ENCODE measurements at places on chromosomes 1 and 21.

DNA sequence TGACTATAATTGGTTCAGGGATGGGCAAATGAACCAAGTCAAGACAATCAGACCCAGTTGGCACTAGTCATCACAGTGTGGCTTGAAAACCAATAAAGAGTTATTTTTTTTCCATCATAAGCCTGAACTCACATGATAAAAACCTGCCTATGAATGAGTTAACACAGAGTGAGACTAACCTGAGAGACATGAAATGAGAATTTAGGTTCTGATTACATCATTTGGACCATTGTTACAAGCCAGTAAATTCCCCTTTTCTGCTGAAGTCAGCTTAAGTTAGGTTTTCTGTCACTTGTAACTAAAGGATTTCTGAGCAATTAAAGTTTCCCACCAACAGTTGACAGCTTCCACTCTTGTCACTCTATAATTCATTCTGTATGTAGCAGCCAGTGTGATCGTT, 9.6 kb upstream of the RSBN1 start:
- no peak for DNase-seq

DNA sequence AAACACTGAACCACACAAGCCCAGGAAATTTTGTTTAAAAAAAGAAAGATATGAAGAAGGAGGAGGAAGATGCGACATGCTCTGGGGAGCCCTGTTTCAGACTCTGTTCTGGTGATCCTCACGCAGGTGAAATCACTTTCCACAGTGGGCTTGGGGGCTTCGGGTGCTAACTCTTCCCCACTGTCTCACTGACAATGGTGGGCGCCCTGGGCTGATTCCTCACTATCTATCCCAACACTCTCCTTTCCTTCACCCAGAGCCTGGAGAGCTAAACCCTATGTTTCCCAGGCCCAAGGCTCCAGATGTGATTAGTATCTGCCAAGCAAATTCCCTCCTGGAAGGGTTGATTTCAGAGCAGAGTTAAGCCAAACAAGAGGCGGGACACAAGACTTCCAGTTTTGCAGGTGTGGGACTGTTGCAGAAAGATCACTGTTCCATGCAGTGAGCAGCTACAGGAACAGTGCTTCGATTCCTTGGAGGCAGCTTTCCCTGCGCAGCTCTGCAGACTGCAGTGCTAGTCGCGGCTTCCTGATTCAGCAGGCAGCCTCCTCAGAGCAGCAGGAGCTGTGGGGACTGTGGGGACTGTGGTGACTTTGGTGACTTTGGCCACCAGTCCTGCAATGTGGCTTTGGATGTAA, 168.3 kb downstream of the RHOU start:
- no peak for DNase-seq

GRCh38 chr1:198764748-198765147, 125.9 kb downstream of the PTPRC start:
- DNase-seq, result no peak

GRCh38 chr21:28455253-28455600, 537.5 kb downstream of the LTN1 start:
- no peak for DNase-seq

GRCh38 chr1:246427611-246428010, 79.5 kb downstream of the SMYD3 start:
- no peak for DNase-seq

DNA sequence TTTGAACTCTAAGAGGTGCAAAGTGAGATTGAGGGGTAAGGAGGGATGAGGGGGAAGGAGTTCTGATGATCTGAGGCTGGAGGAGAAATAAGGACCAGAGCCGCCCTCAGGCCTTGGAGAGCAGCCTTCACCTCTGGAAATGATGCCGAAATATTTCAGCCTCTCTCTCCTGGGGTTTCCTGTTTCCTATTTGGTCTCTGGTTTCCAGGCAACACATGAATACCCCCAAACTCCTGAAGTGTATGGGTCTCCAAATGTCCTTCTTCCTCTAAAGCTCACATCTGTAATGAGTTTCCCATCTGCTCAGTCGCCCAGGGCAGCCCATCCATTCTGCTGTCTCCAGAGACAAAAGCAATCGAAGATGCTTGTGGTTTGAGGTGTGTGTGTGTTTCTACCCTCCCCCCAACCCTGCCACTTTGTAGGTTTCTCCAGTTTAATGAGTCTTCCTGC, 52.0 kb upstream of the FAM20B start:
- DNase-seq, result no peak

DNA sequence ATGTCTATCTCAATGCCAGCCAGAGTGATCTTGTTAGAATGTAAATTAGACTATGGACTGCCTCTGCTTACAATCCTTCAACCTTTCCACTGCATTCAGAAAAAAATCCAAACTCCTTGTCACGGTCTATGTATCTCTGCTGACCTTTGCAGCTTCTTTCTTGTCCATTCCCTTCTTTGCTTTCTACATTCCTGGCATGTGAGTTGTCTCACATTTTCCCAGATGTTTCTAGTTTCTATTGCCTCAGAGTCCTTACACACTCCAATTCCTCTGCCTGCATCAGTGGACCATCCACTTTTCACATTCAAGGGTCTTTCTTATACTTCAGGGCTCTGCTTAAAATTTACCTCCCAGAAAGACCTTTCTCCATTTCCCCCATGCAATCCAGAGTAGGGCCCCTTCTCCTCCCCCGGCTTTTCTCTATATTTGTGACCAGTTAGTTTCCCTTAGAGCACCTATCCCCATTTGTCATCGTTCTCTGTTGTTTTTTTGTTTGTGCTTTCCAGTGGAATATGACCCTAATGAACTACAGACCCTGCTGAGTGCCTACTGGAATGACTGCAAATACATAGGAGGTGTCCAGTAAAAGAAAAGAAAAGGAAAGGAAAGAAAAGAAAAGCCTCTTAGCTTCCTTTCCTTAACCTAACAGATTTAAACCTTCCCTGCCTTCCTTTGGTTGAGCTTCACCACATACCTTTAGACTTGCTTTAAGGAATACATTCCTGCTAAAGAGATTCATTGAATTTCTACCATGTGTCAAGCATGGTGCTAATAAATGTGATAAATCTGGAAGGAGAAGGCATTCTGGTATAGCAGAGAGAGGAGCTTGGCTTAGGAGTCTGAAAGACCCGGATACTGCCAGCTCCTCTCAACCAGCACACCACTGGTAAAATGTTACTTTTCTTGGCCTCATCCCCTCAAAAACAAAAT, 102.0 kb downstream of the DIRAS3 start:
- DNase-seq, result no peak

DNA sequence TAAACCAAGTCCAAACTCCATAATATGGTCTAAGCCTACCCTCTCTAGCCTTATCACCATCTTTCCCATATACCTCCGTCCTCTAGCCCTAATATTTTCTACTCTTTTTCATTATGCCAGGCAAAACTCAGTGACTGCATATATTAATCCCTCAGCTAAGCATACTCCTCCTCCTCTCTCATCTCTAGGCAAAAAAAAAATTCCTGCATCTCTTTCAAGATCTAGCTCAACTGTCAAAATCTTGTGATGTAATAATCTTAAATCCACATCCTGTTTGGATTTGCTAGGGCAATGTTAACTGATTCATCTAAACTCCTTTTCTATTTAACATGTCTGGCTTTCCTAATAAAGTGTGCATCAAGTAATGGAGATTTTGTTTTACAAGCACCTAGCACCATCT, 20.4 kb downstream of the PRPF38A start:
- DNase-seq, result no peak

- no peak for DNase-seq
Observed at GRCh38 chr1:193070386-193070753, 11.0 kb downstream of the RO60 start.

DNA sequence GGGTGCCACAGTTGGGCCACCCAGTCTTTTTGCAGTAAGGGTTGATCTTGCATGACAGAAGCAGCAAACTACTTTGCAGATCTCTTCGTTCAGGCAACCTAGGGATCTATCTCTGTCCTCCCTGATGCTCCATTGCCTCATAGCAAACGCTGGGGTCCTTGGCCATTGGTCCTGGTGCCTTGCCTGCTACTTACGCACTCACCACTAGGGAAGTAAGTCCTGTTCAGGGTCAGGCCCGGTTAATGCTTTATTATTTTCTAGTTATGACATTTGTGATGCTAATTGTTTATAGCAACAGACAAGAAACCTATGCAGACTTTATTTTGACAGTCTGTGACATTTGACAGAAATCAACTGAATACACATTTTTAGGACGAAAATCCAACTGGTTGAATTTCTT, 326.5 kb upstream of the FMN2 start:
- DNase-seq, result no peak

DNA sequence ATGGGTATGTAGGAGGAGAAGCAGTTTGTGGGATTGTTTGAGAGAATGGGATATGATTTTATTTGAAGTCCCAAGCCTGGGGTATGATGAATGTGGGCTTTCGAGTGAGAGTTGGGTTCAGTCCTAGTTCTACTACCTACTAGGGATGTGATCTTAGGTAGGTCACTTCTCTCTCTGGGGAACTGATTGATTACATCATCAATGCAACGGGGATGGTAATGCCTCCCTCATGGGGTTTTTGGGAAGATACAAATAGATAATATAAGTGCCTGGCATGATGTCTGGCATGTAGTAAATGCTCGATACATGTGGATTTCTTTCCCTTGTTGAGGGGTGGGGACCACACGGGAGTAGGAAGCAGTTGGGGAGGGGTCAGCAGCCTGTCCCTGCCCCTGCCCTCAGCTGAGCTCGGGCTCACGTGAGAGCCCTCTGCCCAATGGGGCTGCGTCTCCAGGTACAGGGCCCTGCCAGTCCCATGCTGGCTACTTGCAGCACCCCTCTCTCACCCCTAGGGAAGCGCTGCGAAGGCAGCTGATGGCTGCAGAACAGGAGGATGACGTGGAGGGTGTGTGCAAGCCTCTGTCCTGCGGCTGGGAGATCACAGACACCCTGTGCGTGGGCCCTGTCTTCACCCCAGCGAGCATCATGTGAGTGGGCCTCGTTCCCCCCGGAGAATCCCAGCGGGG, 38.7 kb downstream of the AZIN2 start:
- no peak for DNase-seq

DNA sequence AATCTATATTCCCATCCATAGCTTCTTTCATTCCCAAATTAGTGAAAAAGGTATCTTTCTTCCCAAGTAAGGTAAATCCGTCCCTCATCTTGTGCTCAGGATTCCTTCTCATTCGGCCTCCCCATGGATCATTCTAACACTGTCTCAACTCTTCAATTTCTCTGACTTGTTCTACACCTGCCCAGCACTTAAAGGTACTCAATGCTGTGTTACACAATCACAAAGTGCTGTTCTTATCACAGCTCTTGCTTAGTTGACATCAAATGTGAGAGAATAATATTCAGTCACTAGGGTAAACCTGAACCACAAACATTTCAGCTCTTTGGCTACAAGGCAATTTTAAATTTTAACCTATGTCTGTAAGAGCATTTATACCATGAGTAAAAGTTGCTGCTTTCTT, 94.8 kb downstream of the DIRAS3 start:
- DNase-seq, result no peak

GRCh38 chr1:53087332-53088285, 25.6 kb downstream of the PODN start:
- DNase-seq, result no peak

DNA sequence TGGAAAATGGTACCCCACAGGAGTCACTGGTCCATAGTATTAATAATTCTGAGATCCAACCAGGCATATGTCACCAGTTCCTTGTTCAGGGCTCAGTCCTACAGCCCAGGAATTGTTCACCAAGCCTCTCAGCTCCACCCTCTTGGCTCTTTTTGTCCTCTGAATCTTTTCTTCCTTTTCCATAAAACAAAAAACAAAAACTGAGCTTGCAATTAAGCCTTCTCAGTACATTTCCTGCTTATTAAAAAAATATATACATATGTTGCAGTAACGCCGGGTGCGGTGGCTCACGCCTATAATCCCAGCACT, 23.4 kb upstream of the KIF1B start:
- no peak for DNase-seq

DNA sequence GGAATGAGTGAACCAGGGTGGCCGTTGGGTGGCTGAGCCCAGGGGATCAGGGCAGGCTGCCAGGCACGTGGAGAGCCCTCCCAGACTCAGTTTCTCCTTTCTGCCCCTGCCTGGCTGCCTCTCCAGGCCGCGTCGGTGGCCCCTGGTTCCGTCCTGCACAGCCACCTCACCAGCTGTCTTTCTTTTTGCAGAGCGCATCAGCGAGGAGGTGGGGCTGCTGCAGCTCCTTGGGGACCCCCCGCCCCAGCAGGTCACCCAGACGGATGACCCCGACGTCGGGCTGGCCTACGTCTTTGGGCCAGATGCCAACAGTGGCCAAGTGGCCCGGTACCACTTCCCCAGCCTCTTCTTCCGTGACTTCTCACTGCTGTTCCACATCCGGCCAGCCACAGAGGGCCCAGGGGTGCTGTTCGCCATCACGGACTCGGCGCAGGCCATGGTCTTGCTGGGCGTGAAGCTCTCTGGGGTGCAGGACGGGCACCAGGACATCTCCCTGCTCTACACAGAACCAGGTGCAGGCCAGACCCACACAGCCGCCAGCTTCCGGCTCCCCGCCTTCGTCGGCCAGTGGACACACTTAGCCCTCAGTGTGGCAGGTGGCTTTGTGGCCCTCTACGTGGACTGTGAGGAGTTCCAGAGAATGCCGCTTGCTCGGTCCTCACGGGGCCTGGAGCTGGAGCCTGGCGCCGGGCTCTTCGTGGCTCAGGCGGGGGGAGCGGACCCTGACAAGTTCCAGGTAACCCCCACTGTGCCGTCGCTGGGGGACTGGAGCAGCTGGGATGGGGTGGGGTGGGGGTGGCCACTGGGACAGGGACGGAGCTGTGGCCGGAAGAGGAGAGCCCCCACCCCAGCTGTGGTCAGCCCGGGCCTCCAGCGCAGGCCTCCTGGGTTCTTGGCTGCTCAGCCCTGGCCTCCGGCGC, 63.3 kb downstream of the COL18A1 start:
- no peak for DNase-seq

- DNase-seq, result no peak
Observed at GRCh38 chr1:184051138-184051484, 419 bp upstream of the TSEN15 start.
